NCI-H510A (cell line): ENCODE measurements at places on chromosomes 16 and 17.

GRCh38 chr17:63722403-63722802, 19.2 kb downstream of the STRADA start:
- no peak for DNase-seq

GRCh38 chr16:47448830-47449575, 11.9 kb downstream of the ITFG1 start:
- no peak for DNase-seq

- no peak for DNase-seq
Measured at GRCh38 chr16:88010968-88011483, 59.8 kb downstream of the BANP start.

- DNase-seq = no peak
Measured at GRCh38 chr17:5331506-5331905, 49.4 kb downstream of the RABEP1 start.

GRCh38 chr16:25258861-25259179, 1.2 kb upstream of the ZKSCAN2 start:
- no peak for DNase-seq
